ENCODE measurements at places on chromosomes 6 and 20. TPM values are rescaled to one million over a fixed set of nuclear protein-coding genes. Genes with fewer than 3 reads are reported as not detected.

- DNase-seq, result peak; percentile 19
Observed at GRCh38 chr6:107066697-107067659, 39.0 kb downstream of the MTRES1 start.

Gene PXDC1
- 15.0 TPM for total RNA-seq

Gene SEL1L2
- total RNA-seq, result not detected

GRCh38 chr6:40477246-40478126 lies 109.7 kb downstream of the LRFN2 start:
- no peak for DNase-seq

Gene ZBTB46
- 2.5 TPM for total RNA-seq

Gene GGTLC1
- total RNA-seq, result not detected

DNA sequence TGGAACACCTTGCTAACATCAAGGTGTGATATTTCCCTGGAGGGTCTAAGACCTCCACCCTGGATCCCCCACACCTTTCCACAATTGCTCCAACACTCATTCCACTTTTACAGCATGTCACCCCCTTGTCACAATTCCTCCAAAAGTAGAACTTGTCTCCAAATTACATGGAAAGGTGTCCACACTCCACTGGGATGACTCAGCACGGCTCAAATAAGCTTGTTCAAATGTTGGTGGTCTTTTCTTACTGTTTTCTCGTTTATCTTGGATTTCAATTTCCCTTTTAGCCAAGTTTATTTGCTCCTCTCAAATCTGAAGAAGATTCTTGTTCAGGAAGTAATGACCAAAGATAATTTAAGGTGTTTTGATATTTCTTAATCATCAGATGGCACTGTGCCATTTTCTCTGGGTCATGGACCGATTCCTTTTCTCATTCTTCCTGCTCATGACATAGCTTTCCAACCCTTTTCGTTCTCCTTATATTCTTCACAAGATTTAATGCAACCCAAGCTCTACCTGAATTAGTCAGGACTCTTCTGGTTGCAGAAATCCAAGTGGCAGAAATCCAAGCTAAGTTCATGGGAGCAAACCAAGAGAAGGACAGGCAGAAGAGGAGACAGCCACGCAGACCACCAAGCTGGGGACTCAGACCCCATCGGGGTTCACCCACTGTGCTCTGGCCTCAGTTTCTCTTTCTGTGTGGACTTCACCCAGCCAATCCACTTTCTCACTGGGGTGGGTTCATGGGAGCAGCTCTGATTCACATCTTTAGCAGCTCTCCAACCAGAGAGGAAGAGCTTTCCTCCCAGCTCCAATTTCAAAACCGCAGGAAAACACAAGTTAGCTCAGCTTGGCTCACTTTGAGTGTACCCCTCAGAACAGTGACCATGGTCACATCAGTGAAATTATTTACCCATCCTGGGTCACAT lies 110.5 kb upstream of the CDYL start:
- no peak for DNase-seq

Gene DNMT3B
- total RNA-seq, result 8.4 TPM

Gene PMEPA1
- total RNA-seq, result 1,302 TPM

Gene SLC44A4
- 238 TPM for total RNA-seq

DNA sequence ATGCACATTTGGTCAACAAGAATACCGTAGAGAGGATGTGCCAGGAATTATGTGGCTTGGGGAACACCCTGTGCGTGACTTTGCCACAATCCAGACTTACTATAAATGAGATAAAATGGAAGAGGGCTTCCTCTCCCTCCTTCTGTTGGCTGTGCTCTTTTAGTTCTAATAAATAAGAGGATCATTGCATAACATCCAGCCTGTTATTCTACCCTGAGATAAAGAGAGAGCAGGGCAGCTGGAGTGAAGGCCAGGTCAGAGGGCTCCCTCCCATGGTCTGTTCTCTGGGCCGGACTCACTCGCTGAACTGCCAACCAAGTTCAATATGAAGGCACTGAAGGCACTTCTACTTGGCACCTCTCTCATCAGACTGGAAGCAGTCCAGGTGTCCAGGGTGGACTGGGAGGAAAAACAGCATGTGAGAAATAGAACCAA lies 91.7 kb downstream of the MTFR2 start:
- no peak for DNase-seq

DNA sequence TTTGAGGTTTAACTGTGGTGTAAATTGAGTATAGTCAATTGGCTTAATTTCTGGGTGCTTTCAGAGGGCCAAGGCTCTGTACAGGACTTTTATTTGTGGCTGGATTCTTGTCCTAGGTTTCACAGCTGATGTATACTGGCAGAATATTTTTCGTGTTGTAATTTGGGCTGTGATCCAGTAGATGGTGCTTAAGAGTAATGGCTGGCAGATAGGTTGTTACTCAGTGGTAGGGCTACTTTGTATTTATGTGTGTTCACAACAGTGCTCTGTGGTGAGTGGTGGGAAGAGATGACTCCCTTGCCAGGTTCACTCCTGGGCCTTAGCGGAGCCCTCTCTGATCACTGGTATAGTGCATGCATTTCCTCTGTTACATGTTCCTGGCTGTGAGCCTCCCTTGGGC lies 34.5 kb upstream of the FERMT1 start:
- DNase-seq, result no peak

Gene E2F3
- 69.1 TPM for total RNA-seq

Gene PLCB1
- total RNA-seq, result 6.0 TPM

GRCh38 chr6:56819604-56820003 lies 135.3 kb upstream of the BEND6 start:
- no peak for DNase-seq

DNA sequence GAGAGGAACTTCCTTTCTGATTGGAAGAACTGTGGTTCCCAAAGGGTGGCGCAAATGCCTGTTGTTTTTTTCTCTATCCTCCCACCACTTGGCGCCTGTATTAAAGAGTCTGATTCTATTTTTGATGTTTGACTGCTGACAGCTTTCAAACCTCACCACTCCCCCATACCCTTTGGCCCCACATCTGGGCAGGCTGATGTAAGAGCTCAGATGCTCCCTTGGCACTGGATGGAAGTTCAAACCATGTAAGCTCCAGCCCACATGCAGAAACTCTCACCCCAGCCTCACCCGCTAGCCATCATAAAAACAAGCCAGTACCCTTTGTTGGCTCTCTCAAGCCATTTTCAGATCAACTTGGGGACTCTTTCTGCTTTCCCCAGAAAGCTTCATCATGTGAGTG lies 20.0 kb upstream of the TMEM14A start:
- no peak for DNase-seq

Gene PTCRA
- total RNA-seq, result not detected

DNA sequence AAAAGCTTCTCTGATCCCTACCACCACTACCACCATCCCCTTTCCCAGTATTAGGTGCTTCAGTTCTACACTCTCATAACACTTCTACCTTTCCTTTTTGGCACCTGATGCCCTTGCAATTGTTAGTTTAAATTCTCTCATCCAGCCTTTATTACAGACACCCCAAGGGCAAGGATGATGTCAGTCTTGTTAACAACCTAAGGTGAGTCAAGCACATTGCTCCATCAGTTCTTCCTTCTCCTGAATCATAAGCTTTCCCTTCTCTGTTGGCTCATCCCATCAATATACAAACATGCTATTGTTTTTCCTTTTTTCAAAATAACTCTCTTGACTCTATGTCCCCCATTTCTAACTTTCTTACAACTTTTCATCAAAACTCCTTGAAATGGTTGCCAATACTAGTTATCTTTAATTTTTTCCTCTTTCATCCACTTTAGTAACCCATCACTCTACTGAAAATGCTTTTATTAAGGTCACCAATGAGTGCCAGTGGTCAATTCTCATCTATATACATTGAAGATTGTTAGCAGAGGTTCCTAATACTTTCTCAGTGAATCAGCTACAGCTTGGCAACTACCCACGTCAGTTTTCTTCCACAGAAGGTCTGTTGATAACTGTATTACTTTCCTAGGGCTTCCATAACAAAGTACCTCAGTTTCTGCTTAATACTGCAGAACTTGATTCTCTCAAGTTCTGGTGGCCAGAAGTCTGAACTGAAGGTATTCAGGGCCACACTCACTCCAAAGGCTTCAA lies 97.1 kb upstream of the FLRT3 start:
- no peak for DNase-seq

GRCh38 chr6:11766043-11766442 lies 12.6 kb downstream of the ADTRP start:
- no peak for DNase-seq

DNA sequence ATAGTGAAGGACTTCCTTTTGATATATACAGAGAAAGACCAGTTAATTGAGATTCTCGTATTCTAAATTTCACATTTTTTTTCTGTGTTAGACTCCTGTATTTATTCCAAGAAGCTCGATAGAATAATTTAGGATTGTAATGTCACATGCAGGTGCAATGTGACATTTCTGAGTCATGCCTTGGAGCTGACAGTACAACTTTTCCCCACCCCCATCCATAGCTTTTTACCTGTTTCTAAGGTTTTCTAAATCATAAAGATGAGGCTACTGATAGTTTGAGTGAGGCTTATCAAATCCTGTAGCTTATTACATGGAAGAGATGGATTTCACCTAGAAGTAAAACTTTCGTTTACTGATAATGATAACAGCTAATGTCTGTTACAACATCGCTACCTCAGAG lies 37.6 kb downstream of the FLRT3 start:
- no peak for DNase-seq

GRCh38 chr6:146354451-146354850 lies 189.2 kb upstream of the RAB32 start:
- no peak for DNase-seq

DNA sequence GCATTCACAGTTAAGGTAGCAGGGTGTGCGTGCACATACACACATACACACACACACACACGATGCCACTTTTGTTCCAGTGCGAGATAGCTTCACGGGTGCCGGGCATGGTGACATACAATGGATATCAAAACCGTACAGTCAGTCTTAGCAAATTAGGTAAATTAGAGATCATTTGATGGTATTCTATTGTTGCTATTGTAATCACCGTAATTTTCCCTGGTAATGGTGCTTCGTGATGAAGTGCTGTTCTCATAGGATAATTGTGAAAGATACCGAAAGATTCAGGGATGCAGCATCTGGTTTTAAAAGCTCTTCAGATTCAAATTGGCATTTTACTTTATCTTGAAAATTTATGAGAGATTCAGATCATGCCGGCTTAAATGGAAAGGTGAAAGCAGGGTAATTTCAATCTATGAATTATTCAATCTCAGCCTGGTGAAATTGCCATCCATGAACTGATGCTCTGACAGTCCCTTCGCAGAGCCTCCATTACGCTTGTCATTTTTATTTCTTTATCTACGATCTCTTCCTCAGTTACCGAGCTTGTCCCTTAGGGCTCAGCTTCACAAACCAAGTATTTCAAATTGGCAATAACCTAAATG lies 71.3 kb upstream of the SOX4 start:
- no peak for DNase-seq

DNA sequence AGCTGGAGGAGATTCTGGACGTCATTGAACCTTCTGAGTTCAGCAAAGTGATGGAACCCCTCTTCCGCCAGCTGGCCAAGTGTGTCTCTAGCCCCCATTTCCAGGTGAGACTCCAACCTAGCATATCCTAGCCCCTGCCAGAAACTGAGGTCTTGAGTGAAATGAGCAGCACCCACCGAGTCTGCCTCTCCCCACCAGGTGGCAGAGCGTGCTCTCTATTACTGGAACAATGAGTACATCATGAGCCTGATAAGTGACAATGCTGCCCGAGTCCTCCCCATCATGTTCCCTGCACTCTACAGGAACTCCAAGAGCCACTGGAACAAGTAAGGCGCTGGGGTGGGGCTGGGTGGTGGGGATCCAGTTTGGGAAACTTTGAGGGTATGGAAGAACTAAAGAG lies 4.6 kb downstream of the MEA1 start:
- DNase-seq, result peak; percentile 68

- no peak for DNase-seq
Observed at GRCh38 chr6:102517506-102517905, 1124.0 kb downstream of the GRIK2 start.

DNA sequence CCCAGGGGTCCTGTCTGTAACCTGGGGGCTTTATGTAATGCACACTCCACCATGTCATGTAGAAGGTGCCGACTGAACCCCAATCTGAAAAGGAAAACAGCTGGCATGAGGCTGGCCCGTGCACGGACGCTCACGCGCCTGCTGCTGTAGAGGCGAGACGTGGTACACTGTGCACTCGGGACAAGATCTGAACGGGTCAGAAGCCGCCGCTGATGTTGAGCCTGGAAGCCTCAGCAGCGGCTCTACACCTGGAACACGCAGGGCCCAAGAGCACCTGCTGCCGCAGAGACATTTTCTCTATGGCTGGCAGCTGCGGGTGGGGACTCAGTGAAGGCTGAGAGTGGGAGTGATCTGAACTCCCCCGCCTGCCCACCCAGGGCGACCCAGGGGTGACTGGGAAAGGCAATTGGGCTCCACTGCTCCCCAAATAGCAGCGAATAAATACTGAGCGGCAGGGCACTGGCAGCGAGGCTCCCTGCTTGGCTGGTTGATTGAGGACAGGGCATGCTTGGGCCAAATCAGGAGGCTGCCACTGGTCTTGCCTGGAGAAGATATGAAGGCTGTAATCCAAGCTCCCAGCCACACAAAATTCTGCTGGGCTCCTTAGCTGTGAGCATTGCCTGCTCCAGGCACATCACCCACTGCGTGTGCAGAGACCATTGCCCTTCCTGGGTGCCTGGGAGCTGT lies 2.5 kb upstream of the OGFR start:
- no peak for DNase-seq

Gene ZSCAN16
- total RNA-seq, result 15.9 TPM

- peak; percentile 94 for DNase-seq
Observed at GRCh38 chr6:42050297-42051267, at the start of gene TAF8. TSS of gene TAF8 (plus strand) at chr6:42050524. CDS start at chr6:42050542, 18 bp downstream.

DNA sequence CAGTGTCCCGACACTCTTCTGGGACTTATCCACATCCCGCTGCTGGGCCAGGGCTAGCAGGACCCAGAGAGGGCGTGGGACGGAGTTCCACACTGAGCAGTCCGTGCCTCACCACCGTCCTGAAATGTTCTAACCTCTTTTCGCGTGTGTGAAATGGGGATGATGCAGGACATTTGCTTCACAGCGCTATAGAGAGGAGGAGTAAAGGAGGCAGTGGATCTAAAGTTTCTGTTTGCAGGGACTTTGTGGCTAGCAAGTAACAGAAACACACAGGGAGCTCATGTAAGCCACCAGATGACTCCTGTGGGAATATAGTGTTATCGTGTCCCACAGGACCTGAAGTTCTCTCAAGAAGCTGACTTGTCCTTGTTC lies 634 bp downstream of the ITPA start:
- DNase-seq, result no peak

GRCh38 chr20:46401478-46401860 lies 4.9 kb downstream of the ELMO2 start:
- no peak for DNase-seq

Gene DACT2
- not detected for total RNA-seq

All from Calu3 (cell line).